ENCODE measurements at places on chromosomes 1 and 21.

DNA sequence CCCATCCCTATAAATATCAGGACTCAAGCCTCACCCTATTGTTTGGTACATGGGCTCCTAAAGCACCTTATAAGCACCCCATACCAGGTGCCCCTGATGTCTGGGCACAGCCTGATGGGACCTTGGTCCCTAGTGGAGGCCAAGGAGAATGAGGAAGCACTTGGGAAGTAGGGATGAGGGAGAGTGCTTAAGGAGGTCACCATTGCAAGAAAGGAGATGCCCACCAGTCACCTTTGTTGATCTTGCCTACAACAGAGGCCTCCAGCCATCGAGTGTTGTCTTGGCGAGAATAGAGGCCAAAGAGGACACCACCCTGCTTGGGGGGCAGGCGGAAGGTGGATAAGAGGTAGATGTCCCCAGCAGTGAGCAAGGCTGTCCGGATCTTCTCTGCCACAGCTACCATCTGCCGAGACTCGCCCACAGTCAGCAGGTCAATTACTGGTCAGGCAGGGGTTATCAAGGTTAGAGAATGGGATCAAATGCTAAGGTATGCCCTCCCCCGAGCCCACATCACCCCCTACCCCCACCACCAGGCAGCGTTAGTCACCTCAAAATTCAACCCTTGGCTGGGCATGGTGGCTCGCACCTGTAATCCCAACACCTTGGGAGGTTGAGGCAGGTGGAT is 1.6 kb downstream of the THBS3 start:
- DNase-seq: no peak

DNA sequence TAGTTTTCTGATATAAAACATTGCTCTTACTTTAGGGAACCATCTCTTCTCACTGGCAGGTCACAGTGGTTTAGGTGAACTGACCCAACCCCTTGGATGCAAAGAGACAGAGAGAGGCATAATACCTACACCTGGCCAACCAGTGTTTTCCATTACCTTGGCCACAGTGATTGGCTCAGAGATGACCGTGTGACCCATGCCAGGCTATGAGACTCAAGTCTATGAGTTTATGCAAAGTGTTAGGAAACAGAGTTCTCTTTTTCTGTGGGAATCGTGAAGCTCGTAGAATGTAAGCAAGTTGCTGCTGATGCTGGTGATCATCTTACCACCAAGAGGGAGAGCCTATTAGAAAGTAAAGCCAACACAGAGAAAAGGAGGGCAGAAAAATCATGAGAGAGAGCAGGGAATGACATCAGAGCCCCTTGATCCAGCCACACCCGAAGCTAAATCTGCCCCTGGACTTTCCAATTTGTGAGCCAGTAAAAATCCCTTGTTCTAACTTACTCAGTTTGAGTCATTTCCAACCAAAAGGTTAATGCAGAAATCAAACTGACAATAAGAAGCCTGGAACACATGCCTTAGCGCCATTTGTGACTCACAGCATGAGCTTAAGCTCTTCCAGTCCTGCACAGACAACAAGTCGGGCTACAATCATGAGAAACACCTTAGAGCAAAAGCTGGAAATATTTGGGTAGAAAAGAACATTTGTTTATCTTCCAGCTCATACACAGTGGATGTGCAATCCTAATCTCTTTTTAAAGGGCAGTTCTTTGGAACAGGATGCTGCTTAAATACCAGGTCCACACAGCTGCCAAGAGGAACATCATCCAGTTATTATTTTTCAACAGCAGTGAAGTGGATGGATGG is 81.3 kb upstream of the KAZN start:
- DNase-seq: no peak

- no peak for DNase-seq
These were observed 198.2 kb downstream of the CENPF start for GRCh38 chr1:214801191-214801590.

- DNase-seq: no peak
These were observed 48.1 kb upstream of the ANGPTL1 start for GRCh38 chr1:178918955-178919354.

- no peak for DNase-seq
These were observed 206.0 kb downstream of the SETD4 start for GRCh38 chr21:35854281-35854680.

- DNase-seq: peak; percentile 37
These were observed 920 bp downstream of the MTHFR start for GRCh38 chr1:11804666-11805421.

GRCh38 chr1:118250232-118250631 is 65.2 kb upstream of the SPAG17 start:
- no peak for DNase-seq

- no peak for DNase-seq
These were observed 303.6 kb downstream of the PTPRU start for GRCh38 chr1:29539971-29540370.

- peak; percentile 79 for DNase-seq
These were observed 182.0 kb downstream of the PCP4 start for GRCh38 chr21:40049031-40049930.

DNA sequence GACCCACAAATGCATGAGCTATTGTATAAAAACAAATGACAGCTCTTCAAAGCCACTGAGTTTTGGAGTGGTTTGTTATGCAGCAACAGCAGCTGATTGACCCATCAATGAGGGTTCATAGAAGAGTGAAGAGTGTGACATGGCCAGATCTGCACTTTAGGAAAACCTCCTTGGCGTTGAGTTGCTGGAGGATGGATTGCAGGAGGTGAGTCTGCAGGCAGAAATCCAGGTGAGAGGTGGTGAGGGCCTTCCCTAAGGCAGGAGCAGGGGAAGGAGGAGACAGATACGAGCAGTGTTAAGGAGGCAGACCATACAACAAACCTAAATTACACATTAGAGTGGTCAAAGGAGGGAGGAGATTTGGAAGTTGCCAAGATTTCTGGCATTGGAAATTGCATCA is 169.3 kb upstream of the CSF3R start:
- DNase-seq: no peak

DNA sequence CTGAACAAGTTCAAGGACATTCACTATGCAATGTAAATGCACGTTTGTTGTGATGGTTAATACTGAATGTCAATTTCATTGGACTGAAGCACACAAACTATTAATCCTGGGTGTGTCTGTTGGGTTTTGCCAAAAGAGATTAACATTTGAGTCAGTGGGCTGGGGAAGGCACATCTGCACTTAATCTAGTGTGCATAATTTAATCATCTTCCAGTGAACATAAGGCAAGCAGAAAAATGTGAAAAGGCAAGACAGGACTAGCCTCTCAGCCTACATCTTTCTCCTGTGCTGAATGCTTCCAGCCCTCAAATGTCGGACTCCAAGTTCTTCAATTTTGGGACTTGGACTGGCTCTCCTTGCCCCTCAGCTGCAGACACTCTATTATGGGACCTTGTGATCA is 40.1 kb downstream of the PRPF38A start:
- no peak for DNase-seq

- peak; percentile 58 for DNase-seq
These were observed 430 bp downstream of the WASF2 start for GRCh38 chr1:27489501-27489972.

All from common myeloid progenitor, CD34-positive (primary cell).